ENCODE measurements at places on chromosomes 4 and X.

- no peak for DNase-seq
Observed at GRCh38 chr4:118911238-118911703, 22.6 kb downstream of the SYNPO2 start.

GRCh38 chr4:120079839-120080520, 13.3 kb upstream of the MAD2L1 start:
- no peak for DNase-seq

- no peak for DNase-seq
Observed at GRCh38 chrX:65644621-65645289, 22.7 kb upstream of the MSN start.

DNA sequence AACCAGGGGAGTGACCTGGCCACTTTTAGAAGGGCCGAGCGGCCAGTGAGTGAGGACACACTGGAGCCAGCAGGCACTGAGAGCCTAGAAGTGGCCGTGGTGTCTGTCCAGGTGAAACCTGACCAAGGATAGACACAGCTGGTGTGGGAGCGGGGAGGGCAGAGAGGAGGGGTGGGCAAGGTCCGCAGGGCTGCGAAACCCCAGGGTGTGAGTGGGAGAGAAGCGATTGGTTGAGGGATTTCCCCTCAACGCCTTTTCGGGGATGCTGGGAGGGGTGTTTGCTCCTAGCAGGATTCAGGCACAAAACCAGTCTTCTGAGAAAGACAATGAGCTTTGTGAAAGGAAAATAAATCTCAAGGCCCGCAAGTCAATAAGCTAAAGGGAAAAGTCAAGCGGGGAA, 33.2 kb upstream of the ARSD start:
- no peak for DNase-seq

GRCh38 chrX:121949041-121949760, 901.8 kb downstream of the GLUD2 start:
- DNase-seq: no peak

DNA sequence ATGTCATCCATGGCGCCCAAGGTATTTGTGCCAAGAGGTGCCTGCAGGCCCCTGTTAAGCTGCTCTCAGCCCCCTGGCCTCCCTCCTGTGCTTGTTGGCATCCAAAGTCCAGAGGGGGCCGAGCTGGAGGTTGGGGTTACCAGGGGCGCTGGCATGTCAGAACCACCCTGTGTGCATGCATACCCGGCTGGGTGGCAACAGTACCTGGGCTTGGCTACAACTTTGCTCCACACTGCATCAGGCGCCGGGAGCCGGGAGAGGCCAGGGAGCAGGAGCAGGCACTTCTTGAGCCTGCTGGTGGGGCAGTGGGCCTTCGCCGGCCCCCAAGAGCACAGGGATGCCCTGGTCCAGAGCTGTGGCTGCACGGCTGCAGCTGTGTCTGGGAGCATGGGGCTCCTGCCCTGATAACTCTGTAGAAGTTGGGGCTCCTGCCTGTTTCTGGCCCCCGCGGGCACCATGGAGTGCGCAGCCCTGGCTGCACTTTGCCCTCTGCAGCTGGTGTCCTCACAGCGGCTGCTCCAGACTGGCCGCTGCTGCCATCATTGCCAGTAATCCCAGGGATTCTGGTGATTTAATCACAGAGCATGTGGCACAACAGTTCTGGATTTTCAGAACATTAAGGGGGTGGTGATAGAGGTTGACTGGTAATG, 130.3 kb downstream of the ARHGAP10 start:
- DNase-seq: no peak

- DNase-seq: no peak
Observed at GRCh38 chrX:10173331-10173900, 16.6 kb downstream of the CLCN4 start.

DNA sequence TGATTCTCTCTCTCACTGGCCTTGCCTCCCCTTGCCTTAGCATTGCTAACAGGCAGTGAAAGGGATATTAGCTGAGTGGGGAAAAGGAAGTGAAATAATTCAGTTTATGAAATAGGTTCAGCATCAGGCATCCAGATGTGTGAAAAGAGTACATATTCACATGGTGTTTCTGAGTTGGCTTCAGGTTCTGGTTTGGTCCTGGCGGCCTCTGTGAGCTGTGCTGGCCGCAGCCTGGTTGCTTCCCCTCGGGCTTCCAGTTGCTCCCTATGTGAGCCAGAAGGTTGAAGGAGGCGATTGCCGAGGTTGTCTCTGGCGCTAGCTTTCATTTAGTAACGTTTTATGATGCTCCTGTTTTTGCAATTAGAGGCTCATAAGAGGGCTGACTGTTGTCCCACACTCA, 99.1 kb upstream of the TLR2 start:
- DNase-seq: no peak

GRCh38 chr4:26806331-26806730, 54.3 kb upstream of the STIM2 start:
- DNase-seq: no peak

- no peak for DNase-seq
Observed at GRCh38 chr4:125677665-125678307, 363.0 kb downstream of the FAT4 start.

DNA sequence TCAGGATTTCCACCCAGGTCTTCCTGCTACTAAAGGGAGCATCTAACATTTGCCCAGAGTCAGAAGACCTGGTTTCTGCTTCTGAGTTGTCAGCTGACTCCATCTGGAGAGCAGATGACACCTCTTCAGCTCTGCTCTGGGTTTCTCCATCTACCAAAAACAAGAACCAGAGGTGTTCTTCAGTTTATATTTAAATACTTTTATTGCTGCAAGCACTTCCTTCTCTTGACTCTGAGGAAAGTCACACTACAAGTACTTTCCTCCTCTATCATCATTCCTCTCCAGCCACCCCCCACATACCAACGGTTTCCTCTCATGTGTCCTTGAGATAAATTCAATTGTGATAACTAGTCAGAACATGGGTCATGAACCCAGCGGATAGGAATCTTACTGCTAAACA, 88.4 kb downstream of the PPP3CA start:
- DNase-seq: no peak

- no peak for DNase-seq
Observed at GRCh38 chrX:25872786-25873185, 265.4 kb upstream of the MAGEB18 start.

GRCh38 chrX:53018627-53019026, 30.0 kb upstream of the GPR173 start:
- no peak for DNase-seq

DNA sequence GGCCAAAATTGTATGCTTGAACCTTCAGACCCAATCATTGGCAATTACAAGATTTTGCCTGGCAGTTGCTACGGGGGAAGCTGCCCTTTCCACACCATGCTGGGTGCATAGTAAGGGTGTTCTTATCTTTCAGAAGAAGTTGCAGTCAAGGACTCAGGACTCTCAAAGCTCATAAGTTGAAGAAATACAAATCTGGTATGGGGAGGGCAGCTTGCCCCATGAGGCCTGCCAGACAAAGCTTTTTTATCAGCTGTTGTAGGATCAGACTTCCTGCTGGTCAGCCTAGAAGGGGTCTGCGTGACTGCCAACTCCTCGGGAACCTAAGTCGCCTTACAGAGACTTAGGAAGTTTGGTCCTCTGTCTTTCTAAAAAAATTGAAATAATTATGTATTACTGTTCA, 174.9 kb upstream of the TECRL start:
- no peak for DNase-seq

GRCh38 chr4:123750044-123750443, 353.4 kb downstream of the SPRY1 start:
- no peak for DNase-seq

- no peak for DNase-seq
Observed at GRCh38 chrX:132401935-132402334, 86.9 kb downstream of the MBNL3 start.

GRCh38 chrX:133090236-133090809, 6.6 kb downstream of the USP26 start:
- no peak for DNase-seq

DNA sequence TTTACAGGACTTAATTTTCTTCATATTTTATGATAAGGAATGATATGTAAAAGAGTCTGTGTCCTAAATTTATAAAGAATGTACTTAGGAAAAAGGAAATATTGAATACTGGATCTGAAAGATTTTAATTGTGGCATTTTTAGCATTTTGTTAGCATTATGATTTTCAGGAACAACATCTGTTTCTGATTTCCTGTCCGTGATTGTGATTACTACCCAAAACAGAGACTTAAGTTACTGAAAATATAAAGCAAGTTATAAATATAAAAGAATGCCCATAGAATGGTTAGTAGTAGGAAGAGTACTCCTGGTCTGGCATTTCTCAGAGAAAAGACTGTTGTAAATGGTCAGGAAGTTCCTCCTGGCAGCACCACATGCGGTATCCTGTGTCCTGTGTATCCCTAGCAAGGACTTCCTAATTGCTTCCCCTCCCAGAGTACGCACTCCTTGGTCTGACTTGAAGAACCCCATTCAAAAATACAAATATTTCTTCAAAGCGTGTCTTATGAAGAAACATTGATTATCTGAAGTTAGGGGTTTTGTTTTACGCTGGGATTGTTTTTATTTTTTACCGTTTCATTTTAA, 88.9 kb downstream of the RS1 start:
- no peak for DNase-seq

- DNase-seq: no peak
Observed at GRCh38 chrX:148609515-148610327, 109.3 kb downstream of the AFF2 start.

GRCh38 chr4:113878668-113879067, 100.8 kb downstream of the ARSJ start:
- DNase-seq: no peak

Measured in stimulated activated CD8-positive, alpha-beta memory T cell treated with anti-CD3 and anti-CD28 coated beads, Interleukin-4, amount 100 ng/mL, for 24 hours (primary cell).